ENCODE measurements at places on chromosomes 11 and 22.
A peak's percentile ranks its signal among the peaks of the same experiment; 100 is the strongest.

GRCh38 chr11:75554258-75555022 is 7.6 kb upstream of the SERPINH1 start:
- no peak for DNase-seq

DNA sequence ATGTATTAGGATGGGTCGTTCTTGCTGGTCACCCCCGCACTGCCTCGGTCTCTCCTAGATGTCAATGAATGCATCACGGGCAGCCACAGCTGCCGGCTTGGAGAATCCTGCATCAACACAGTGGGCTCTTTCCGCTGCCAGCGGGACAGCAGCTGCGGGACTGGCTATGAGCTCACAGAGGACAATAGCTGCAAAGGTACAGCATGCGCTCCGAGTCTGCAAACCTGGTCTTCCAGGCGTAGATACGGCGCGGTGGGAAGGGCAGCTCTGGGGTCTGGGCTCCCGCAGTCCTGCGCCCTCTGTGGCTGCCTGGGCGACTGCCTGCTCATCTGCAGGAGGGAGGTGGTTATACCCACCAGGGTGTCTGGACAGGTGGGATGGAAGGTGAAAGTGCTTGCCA is 31.0 kb downstream of the FBLN1 start:
- no peak for DNase-seq

- no peak for DNase-seq
Observed at GRCh38 chr11:72570893-72571661, 103.1 kb downstream of the PDE2A start.

DNA sequence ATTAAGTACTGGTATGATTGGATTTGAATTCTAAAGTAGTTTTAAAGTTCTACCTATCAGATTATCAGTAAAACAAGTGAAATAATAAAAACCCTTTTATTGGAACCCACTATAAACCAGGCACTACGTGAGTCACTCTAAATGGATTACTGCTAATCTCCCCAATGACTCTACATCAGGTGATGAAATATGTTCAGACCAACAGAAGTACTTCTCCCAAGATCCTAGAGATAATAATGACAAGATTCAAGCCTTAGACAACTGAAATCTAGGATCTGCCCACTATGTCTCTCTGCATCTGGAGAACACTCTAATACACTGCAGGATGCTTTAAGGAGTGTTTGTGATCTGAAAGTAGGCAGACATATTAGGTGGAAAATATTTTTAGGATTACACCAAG is 652.1 kb upstream of the CHORDC1 start:
- no peak for DNase-seq

DNA sequence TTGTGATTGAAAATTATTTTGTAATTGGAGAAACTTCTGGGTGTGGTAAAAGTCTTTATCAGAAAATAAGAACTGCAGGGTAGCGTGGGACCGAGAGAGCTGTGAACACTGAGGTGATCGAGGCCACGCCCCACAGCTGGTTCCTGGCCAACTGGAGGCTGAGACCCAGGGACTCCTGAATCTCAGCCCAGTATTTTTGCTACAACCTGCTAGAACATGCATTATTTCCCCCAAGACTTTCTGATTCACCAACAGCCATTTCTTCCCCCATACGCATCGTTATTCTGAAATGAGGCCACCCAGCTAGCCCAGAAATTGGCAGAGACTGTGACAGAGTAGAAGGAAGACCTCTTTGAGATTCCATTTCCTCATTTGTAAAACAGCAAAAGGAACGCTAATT is 3.4 kb upstream of the FGF19 start:
- no peak for DNase-seq

DNA sequence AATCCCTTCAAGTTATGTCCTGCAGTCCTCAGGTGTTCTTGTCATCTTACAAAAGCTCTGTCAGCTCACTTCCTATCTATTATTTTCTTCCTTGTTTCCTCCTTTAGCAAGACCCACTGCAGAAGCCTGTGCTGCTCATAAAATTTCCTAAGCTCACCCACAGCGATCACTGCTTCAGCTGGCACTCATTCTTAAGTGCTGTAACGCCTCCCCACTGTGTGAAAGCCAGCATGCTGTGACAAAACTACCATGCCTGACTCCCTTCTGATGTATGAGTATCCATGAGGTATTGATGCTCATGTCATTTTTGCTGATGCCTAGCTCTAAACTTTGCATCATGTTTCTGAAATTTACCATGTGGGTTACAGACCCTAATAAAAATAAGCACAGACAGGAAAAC is 41.5 kb upstream of the CNTN5 start:
- no peak for DNase-seq

GRCh38 chr22:10961043-10961860 is 4566.7 kb upstream of the OR11H1 start:
- no peak for DNase-seq

DNA sequence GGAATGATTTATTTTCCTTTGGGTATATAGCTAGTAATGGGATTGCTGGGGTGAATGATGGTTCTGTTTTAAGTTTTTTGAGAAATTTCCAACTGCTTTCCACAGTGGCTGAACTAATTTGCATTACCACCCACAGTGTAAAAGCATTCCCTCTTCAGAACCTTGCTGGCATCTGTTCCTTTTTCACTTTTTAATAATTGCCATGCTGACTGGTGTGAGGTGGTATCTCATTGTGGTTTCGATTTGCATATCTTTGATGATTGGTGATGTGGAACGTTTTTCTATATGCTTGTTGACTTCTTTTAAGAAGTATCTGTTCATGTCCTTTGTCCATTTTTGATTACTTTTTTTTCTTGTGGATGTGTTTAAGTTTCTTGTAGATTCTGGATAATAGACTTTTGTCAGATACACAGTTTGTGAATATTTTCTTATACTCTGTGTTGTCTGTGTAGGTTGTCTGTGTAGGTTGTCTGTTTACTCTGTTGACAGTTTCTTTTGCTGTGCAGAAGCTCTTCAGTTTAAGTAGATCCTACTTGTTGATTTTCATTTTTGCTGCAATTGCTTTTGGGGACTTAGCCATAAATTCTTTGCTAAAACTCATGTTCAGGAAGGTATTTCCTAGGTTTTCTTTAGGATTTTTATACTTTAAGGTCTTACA is 291.8 kb upstream of the DDI1 start:
- no peak for DNase-seq

GRCh38 chr11:46215208-46215931 is 62.1 kb upstream of the CREB3L1 start:
- DNase-seq = no peak

- DNase-seq = no peak
Observed at GRCh38 chr22:19040391-19040861, 81.8 kb downstream of the DGCR2 start.

DNA sequence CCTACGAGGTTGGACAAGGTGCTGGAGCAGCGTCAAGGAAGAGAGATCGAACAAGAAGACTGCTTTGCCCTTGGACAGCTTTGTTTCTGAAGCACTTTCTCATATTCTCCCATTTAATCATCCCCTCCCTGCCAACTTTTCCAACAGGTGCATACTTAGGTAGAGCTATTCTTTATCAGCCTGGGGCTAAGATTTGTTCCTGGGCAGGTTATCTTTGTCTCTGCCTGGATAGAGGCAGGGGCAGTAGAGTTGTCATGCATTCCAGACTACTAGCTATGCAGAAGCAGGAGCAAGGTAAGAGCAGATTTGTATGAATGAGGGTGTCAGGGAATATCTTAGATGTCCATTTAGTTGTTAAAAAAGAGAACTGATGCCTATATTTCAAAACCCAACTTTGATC is 82.3 kb downstream of the PTPRJ start:
- DNase-seq = no peak

DNA sequence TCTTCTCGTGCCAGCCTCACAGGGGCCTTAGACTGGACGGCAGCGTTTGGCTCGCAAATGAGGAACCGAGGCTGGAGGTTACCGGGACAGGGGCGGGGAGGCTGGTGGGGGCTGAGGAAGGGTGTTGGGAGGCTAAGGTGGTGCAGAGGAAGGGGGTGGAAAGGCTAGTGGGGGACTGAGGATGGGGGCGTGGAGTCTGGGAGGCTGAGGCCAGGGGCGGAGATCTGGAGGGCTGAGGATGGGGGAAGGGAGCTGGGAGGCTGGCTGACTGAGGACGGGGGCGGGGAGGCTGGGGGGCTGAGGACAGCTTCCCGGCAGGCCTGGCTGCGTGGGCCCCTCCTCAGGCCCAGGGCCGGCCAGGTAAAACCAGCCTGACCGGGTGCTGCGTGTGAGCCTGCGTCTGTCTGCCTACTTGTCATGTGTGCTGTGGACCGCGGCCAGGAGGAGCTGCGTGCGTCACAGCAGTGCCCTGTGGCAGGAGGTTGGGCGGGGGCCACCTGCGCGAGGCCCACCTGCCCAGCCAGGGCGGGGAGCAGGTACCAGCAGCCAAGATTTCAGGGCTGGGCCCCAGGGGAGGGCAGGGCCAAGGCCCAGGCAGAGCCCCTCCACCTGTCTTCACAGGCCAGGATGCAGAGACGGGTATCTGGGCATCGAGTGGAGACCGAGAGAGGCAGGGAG is 9.4 kb upstream of the PIM3 start:
- no peak for DNase-seq

DNA sequence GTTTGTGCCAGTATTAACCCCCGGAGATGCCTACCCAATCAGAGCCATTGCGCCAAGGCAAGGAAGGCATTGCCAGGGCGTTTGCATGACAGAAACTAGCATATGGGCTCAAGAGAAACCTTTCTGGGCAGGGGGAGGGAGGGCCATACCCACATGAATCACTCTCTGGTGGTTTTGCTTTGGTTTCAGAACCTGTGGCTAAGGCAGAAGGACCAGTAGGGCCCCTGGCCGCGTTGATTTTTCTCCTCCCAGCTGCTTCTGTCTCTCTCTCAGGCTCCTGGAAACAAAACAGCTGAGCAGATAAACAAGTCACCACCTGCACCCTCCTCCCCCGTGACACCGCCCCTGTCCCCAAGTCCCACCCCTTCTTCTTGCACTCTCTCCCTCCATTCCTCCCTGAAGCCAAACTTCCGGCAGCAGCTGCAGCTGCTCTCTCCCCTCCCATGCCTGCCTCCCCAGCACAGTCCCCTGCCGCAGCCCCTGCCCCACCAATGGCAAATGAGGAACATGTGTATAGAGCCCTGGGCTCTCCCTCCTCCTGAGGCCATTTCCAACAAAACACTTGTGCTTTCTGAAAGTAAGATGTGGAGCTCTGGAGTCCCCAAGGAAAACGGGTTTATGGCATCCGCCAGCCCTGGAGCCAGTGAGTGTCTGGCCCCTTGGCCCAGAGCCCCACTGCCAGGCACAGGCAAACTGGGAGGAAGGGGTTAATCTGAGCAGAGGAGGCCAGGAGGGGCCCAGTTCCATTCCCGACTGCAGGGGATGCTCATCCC is 39.0 kb upstream of the ADA2 start:
- DNase-seq = peak; percentile 59

GRCh38 chr11:82937554-82937953 is 36.0 kb downstream of the DDIAS start:
- no peak for DNase-seq

DNA sequence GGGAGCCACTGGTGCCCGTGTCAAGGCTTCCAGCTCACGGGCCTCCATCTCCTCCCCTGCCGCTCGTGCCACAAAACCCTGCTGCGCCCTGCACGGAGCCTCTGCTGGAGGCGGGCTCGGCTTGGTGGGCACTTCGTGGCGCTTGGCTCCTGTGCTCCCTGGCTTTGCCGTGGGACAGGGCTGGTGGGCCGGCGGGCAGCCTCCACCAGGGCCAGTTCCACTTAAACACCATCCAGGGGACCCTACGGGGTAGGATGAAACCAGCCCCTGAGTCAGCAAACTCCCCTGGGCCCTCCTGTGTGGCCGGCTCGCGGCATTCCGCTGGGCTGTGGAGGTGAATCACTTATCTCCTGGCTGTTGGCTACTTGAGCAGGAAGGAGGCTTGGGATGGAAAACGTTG is 1304.6 kb downstream of the BRD1 start:
- no peak for DNase-seq

DNA sequence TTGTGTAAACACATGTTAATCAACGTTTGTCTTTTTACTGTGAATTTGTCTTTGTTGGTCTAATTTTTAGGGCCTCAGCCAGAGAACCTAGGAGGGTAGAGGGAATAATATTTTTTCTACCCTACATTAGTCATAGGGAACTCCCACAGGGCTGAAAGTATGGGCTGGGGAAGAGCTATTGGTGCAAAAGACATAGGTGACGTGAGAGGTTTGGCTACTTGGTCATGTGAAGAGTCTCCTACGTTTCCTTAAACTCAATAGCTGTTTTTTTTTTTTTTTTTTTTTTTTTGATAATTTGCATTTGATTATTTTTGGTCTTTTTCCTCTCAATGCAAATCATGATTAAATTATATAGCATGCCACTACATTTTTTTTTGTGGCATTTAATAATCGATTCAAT is 15.9 kb upstream of the MMP7 start:
- DNase-seq = no peak

DNA sequence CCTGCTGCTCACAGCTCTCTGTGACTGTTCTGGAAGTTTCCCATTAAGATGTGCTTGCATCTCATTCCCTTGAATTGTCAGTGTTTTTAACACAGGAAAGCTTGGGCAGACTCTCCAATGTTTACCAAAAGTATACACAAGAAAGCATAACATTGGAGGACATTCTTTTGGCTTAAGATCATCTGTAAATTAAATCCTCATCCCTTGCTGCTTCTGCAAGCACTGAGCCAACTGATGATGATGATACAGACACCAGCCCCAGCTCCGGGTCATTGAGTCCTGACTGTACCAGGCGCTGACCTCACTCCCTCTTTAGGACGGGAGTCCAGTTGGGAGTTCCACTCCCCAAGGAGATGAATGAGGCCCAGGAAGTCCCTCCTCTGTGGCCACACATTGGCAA is 23.8 kb downstream of the CD82 start:
- no peak for DNase-seq

Measured in stimulated activated CD4-positive, alpha-beta T cell treated with anti-CD3 and anti-CD28 coated beads, Interleukin-4, amount 100 ng/mL, for 48 hours (primary cell).